Thoracic aorta (tissue), 2 donors: ENCODE measurements at places on chromosomes 1 and 21. TPM values are rescaled to one million over a fixed set of nuclear protein-coding genes. Genes with fewer than 3 reads are reported as not detected.

DNA sequence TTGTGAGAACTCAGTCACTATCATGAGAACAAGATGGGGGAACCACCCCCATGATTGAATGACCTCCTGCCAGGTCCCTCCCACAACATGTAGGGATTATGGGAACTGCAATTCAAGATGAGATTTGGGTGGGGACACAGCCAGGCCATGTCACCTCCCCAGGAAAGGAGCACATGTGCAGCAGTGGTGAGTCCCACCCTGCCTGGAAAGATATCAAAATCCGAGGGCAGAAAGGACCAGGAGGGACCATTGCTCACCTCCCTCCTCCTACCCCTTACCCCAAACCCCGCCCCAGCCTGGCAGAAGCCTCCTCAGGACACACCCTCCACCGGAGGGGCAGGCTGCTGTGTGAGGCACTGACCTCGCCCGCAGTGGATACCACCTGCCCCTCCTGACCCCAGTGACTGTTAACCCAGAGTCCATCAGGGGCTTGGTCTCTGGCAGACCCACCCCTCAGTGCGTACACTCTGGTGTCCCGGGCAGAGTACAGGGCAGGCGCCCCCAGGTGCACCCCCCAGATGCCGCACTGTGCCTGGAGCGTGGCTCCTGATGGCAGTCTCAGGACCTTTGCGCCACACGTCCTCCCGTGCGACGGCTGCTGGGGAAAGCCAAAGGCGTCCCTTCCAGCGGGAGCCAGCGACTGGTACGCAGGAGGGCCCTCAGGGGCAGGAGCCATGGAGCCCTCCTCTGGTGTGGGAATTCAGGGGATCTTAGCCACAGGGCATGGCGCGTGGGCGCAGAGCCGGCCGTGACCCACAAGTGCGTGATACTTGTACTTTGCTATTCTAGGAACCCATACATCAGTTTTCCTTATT is 20.9 kb downstream of the PDXK start:
- DNase-seq, result no peak

DNA sequence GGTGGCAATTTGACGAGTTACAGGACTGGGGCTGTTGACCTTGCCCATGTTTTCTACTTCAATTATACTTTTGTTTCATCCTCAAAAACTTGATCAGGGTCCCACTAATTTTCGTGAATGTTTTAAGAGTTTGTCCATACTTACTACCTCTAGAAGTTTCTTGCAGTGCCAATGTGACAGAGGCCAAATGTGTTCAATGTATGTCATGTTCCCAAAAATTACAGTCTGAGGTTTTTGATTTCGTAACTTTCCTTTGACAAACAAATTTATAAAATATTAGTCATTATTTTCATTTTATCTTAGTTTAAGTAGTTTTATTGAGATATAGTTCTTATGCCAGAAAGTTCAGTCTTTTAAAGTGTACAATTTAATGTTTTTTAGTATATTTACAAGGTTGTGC is 15.3 kb downstream of the VPS13D start:
- no peak for DNase-seq

DNA sequence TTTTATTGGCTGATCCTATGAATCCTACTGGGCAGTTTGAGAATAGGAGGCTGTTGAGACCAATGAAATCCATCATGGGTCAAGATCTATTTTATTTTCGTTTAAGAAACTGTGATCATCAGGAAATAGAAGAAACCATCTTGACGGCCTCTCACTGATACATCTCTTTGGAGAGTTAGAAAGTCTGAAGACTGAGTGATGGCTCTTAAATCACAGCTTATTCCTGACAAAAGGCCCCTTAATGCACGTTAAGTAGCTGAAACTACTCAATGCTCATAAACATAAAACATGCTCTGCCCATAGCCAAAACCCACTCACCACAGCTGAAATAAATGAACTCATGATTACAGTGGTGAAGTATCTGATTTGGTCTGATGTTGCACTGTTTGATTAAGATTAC is 784.5 kb upstream of the NEGR1 start:
- DNase-seq, result no peak

GRCh38 chr1:59986516-59987310 is 60.1 kb upstream of the CYP2J2 start:
- DNase-seq, result no peak

DNA sequence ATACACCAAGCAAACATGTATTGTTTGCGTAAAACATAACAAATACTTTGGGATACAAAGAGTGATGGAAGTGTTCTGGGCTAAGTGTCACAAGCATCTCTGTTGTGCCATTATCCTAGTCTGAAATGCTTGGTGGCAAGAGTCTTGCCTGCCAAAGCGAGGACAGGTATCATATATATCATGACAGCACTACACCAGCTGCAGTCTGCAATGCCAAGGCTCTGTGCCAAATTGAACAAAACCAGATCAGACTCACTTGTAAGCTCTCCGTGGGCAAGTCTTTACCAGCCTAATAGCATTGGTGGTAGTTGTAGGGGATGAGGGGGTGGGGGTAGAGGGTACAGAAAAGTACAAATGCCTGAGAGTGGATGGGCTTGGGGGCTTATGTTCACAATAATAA is 119.2 kb downstream of the RWDD3 start:
- DNase-seq, result no peak

Gene TGFB2
- 9.1 TPM for total RNA-seq

Gene FUCA1
- total RNA-seq, result 70.8 TPM

DNA sequence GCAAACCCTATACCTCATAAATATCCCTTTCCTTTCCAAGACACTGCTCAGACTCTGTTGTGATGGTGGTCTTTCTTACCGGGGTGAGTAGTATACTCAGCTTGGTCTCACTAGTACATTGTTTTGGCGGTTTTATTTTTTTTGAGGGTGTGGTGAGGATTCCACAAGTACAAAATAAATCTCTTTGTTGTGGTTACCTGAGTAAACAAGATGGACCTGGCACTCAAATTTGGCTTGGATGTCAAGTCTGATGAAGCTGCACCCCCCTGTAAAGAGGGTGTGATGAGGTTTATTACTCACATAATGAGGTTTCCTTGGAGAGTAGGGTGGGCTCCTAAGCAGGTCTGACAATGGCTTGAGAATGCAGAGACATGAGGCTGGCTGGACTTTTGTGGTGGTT is 68.2 kb upstream of the KCNJ6 start:
- DNase-seq, result no peak

- DNase-seq, result no peak
Observed at GRCh38 chr21:41899426-41900202, 20.5 kb upstream of the PRDM15 start.

DNA sequence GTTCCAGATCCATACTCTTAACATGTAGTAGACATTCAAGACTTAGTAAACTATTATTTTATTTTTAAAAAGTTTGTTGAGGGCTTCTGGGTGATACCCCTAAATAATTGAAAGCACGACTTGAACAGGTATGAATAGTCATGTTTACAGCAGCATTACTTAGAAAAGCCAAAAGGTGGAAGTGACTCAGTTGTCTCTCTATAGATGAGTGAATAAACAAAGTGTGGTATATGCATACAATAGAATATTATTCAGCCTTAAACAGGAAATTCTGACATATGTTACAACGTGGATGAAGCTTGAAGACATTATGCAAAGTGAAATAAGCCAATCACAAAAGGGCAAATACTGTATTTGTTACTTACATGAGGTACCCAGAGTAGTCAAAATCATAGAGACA is 26.5 kb downstream of the TSNAX start:
- DNase-seq, result no peak

DNA sequence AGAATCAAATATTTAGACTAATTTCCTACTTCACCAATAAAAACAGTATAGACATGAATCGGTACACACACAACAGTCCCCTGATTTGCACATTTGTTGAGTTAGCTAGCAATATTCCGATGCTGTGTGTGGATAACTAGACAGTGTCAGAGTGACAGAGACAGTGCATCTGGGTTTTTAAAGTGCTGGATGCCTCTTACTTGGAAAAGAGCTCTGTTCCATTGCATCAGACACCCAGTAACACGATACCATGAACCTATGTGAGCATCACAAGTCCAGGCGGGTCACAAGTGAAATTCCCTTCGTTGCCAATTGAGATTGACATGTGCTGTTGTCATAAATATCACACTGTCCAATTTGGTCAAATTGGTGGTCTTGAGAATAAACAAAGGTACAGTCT is 82.0 kb upstream of the ESRRG start:
- no peak for DNase-seq

GRCh38 chr21:42222386-42222785 is 3.4 kb downstream of the ABCG1 start:
- no peak for DNase-seq

- no peak for DNase-seq
Observed at GRCh38 chr1:21525340-21525717, 16.1 kb downstream of the ALPL start.

GRCh38 chr1:56137090-56137489 is 442.3 kb downstream of the PLPP3 start:
- no peak for DNase-seq

DNA sequence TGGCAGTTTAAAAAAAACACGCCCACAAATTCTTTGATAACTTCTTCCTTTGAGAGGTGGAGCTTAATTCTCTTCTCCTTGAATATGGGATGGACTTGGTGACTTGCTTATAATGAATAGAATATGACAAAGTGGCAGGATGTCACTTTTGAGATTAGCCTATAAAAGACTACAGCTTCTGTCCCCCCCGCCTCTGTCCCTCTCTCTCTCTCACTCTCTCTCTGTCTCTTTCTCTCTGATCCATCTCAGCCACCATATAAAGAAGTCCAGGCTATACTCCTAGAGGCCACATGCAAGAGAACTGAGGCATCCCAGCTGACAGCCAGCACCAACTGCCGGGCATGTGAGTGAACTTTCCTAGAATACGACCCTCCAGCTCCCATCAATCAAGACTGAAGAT is 7.7 kb upstream of the DMBX1 start:
- DNase-seq, result no peak

GRCh38 chr1:2556678-2557481 is 709 bp downstream of the TNFRSF14 start:
- DNase-seq, result no peak
